Progenitor cell of endocrine pancreas (in vitro differentiated cells): ENCODE measurements at places on chromosomes 5 and 9.
A peak's percentile ranks its signal among the peaks of the same experiment; 100 is the strongest.

DNA sequence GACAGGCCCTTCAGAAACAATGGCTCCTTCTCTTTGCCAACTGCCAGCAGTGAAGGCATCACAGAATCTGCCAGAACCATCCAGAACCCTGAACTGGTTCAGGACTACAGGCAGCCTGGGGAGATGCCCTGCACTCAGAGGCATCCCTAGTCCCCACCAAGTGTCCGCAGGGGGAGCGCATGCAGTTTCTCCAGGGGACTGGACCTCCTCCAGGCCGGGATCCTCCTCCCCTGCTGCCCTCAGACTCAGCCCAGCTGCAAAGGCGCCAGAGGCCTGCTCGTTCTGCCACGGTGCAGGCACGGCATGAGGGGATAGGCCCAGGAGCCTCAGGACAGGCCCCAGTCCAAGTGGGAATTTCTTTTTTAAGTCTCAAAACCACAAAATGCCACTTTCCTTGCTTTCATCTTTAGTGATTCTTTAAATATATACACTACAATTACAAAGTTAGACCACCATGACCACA lies 72.0 kb downstream of the SEMA4D start:
- DNase-seq, result no peak

DNA sequence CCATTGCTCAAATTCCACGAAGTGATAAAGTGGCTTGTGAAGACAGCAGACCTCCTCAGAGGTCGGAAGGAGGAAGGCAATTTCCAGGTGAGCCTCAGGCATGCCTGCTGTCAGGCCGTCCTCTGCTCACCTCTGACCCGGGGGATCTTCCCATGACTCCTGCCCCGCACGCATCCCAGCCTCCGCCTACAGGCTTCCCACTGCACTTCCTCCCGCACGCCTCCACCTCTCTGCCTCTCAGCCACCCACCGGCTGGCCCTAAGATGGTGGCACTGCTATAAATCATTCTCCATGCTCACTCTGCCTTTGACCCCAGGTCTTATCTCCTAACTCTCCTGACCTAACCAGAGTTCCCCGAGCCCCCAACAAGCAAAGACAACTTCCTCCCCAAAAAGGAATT lies 49.4 kb upstream of the DNAH5 start:
- no peak for DNase-seq

DNA sequence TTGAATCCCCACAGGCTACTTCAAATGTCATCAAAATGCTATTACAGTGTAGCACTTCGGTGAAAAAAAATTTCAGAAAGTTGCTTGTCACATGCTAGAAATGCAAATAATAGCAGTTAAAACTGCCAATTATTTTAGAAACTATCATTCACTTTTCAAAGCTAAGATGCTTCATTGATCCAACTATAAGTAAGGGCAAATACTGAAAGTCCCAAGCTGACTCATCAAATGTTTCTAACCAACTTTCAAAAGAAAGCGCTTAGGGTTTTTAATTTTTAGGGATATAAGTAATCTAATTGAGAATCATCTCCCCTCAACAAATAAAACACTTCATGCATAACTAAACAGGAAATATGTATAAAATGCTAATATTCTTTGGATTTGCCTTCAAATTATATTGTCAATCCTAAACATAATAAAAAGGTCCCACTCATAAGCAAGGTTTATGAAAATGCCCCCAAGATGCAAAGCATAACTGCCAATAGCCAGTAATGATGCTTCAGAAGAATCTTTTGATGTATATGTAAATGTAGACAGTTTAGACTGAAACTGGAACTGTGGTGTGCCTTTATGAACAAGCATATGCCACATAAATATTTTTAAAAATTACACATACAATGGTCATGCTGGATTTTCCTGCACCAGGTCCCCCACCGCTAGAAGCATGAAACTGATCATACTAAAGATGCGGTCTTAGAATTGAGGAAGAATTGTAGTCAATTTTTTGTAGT lies 12.2 kb downstream of the ACTL7A start:
- DNase-seq, result no peak

DNA sequence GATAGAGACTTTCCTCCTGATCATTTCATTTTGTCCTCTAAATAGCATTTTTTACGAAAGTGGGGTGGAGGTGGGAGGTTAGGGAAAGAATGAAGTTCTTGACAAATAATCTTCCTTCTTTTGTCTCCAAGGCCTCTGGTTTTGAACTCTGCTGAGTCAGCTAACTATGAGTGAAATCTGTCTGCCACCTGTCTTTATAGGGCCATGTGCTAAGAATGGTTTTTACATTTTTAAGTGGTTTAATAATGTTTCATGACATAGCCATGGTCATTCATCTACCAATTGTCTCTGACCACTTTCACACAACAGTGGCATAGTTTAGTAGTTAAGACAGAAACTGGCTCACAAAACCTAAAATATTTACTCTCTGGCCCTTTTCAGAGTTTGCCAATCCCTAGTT lies 7.6 kb downstream of the MAN2A1 start:
- DNase-seq, result no peak

GRCh38 chr5:72474516-72474915 lies 32.7 kb downstream of the ZNF366 start:
- DNase-seq, result no peak

DNA sequence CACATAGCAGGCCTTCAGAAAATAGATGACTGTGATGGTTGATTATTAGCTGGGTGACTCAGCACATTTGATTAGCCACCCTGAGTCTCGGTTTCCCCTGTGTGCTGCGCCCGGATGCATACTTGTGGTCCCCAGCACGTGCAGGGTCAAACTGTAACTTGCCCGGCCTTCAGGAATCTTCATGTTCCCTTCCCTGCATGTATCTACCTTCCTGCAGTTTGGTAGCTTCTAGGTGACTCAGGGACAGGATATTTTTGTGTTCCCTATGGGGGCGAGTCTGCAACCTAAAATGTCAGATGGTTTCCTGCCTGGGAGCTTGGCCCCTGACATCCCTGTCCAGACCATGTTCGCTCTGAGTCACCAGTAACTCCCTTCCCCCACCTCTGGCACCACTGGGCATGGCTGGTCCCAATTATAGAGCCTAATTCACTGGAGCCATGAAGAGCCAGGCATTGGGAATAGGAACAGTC lies 13.2 kb downstream of the PTGS1 start:
- no peak for DNase-seq

DNA sequence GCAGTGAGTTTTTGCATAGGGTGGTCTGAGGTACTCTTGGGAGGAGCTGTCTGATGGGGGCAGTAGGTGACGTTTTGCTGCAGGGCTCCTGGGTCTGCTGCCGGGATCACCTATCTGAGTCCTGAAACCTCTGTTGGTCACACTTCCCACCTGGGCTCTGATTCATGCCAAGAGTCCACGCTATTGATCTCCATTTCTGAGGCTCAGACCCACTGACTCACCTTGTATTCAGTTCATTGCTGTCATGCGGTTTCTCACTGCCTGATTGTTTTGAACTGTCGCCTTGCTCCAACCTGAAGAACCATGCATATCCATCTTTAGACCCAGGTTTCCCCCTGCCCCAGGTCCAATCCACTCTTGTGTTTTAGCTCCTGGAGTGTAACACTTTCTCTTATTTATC lies 101.3 kb downstream of the NPR3 start:
- no peak for DNase-seq

GRCh38 chr9:10050016-10050415 lies 562.8 kb downstream of the PTPRD start:
- no peak for DNase-seq

DNA sequence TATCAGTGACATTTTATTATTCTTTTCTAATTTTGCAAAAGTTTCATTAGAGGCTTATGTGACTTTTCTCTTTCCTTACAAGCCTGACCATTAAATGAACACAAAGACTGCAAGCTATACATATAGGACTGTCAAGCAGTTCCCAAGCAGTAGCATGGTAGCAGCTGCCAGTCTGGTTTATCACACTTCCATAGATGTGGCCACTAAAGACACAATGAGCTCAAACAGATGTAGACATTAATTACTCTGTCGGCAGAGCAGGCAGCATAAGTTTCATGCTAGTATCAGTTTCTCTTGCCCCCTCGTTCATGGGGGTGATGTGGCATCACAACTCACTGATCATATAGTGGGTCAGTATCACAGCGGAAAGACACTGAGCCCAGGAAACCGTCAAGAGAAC lies 89.5 kb downstream of the CDH10 start:
- DNase-seq, result no peak

DNA sequence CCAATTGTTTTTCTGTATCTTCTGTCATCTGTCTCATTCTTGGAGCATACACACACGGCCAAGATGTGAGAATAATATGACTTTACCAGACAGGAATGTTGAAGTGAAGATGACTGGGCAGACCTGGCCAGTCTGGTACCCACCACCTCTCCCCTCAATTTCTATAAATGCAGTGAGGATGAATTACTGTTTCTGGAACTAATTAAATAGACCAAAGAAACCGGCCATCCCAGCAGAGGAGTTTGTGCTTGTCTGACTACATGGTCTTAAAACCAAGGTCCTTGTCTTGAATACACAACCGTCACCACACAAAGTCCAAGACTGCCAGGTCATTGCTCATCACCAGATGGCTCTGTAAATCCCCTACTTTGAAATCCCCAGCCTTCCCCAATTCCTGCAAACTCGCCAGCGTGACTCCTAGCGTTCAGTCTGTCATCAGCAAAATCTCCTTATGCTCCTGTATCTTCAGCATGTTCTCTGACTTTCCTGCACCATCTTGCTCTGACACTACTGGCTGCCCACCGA lies 147.2 kb downstream of the PDE4D start:
- DNase-seq, result no peak

DNA sequence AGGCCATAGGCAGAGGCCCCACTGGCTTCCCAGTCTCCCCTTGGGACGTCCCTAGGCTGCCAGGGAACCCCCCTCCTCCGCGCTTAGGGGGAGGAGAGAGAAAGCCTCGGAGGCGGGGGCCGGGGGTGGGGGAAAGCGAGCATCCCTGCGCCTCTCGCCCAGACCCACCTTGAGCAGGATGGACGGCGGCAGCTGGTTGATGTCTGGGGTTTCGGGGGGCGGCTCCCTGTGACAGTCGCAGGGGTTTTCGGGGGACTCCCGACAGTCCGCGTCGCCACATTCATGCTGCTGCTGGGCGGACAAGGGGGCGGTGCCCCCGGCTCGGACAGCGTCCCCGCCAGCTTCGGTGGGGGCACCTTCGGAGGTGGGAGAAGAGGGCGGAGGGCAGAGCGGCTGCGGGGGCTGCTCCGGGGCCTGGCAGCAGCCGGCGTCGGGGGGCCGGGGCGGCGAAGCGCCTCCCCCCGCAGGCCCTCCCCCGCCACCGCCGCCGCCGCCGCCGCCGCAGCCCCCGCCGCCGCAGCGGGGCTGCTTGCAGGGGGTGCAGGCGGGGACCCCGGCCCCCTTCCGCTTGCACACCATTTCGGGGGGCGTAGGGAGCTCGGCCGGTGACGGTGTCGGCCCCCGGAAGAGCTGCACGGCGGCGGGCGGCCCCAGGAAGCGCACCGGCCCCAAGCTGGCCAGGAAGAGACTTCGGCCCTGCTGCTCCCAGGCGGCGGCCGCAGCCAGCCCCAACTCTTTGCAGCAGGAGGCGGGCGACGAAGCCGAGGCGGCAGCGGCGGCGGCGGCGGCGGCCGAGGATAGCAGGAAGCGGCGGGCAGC lies 1.2 kb downstream of the FBXL17 start:
- DNase-seq, result peak; percentile 30

GRCh38 chr9:17520268-17521064 lies 58.4 kb upstream of the SH3GL2 start:
- no peak for DNase-seq
